ENCODE measurements at places on chromosomes 6 and 20.

DNA sequence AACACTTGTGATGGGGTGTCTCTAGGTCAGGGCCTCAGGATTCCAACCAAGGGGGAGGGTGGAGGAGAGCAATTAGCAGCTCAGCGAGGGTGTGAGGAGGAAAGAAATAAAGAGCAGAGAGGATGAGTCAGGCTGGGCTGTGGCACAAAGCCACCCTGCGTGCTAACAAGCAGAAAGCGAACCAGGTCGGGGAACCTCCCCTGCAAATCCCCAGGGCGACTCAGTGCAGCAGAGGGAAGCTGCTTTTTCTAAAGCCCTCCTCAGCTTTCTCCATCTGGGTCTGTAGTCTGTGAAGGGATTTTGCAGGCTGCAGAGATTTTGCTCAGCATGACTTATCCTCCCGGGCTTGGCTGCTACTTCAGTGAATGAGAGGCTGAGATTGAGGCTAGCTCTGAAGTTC is 6.6 kb upstream of the SPO11 start:
- DNase-seq = no peak

DNA sequence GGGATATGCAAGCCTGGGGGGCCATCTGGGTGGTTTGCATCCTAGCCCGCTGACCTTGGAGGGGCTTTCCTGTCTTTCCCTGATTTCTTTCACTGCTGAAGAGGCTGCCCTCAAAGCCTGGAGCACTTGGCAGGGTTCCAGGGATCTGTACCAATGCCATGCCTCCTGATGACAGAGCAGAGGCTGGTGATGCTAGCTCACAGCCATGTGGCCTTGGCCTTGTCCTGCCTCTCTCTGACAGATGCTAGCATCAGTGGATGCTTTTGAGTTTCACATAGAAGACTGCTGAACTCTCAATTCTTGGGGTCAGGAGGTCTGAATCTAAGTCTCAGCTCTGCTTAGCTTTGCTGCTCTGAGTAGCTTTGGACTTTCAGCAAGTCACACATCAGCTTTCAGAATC is 21.9 kb upstream of the RREB1 start:
- peak; percentile 22 for DNase-seq

- DNase-seq = no peak
These were observed 238.2 kb downstream of the ERMARD start for GRCh38 chr6:169989594-169989993.

- no peak for DNase-seq
These were observed 62.2 kb downstream of the RFPL4B start for GRCh38 chr6:112409311-112409710.

DNA sequence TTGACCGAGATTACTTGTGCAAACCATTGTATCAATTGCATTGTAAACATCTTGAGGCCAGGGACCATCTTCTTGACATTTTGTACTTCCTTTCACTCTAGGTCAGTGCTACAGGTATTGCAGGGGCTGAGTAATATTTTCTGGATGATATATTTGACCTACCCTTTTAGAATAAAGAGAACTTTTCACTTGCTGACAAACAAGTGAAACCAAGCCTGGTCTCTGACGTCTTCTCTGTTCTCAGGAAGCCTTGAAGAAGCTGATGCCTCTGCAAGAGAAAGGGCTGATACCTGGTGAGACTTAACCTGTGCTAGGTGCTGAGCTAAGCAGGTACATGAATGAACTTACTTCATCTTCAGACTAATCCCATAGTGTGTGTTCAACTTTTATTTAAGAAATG is 60.5 kb upstream of the GGTLC1 start:
- DNase-seq = no peak

GRCh38 chr20:46027245-46027853 is 1.7 kb upstream of the SLC12A5 start:
- peak; percentile 44 for DNase-seq

DNA sequence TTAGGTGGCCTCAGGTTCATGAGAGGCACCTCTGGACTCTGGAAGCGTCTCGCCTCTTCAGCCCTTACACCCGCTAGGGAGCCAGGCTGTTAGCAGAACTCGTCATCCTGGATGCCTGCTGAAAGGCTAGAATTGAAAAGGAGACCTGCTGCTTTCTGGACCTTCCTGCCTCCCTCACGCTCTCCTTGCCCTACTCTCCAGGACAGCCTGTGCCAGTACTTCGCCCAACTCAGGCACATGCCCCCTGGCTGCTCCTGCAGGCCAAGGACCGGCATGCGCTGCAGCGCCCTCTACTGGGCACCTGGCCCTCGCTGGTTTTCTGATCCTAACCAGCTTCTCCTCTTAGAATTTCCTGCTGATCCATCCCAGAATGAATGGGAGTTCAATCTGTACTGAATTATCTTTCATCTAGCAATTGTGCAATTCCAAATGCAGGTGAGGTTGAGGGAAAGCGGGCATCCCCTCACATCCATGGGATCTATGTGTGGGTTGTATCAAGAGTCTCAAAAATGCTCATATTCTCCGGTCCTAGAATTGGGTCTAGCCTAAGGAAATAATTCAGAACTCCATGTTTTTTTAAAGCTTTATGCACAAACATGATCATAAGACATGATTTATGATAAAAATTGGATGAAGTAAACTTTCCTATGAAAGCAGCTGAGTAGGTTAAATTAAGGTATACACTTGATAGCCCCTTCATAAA is 78.0 kb downstream of the PTPN1 start:
- peak; percentile 84 for DNase-seq

- no peak for DNase-seq
These were observed 51.0 kb upstream of the ZFP64 start for GRCh38 chr20:52242237-52243230.

Data from stimulated activated CD4-positive, alpha-beta T cell treated with anti-CD3 and anti-CD28 coated beads, Interleukin-15, amount 100 ng/mL, for 24 hours (primary cell).